ENCODE measurements at places on chromosomes 4 and X. TPM values are rescaled to one million over a fixed set of nuclear protein-coding genes. Genes with fewer than 3 reads are reported as not detected.
A peak's percentile ranks its signal among the peaks of the same experiment; 100 is the strongest.

DNA sequence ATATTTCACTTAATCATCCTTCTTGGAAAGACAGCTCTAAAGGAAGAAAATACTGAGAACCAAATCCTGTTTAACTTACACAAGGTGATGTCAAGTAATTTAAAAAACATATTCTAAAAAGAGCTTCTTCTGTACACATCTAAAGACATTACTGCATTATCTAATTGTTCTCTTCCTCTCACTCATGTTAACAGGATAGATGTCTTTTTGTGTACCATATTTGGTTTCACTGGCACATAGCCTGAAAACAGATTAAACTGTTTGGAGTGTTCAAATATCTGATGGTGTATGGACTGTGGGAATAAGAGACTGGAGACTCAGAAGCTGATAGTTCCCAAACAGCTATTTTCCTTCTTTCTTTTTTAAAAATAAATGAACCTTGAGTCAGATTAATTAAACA is 213.3 kb upstream of the MAB21L2 start:
- H3K27me3 ChIP-seq = no peaks in the 10 kb centered on the region
- H3K36me3 ChIP-seq = no peaks in the 10 kb centered on the region
- DNase-seq = no peak
- no peaks in the 10 kb centered on the region for H3K4me1 ChIP-seq

OPRPN gene
- total RNA-seq = not detected

GRCh38 chrX:19697416-19697815 is 182.1 kb upstream of the MAP3K15 start:
- H3K27me3 ChIP-seq = no peaks in the 10 kb centered on the region
- peak overlapping the region; percentile 1 for H3K4me3 ChIP-seq
- no peak for DNase-seq
- H3K27ac ChIP-seq = peak overlapping the region; percentile 88

GLOD5 gene
- total RNA-seq = not detected

DNA sequence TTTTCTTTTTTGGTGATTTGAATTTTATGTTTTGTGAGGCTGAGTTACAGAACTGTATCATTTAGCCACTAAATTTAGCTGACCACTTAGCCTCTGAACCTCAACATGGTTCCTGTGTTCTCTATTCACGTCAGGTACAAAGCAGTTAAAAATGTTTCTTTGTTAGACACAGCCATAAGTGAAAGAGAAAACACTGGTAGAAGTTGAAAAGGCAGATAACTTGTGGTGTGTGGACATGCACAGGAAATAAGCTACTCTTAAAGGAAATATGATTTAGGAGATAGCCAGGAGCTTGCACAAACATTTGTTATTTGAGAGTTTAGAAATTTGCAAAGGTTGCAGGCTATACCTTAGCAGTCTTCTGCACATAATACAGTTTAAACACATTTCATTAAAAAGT is 171.0 kb upstream of the RPS6KA3 start:
- H3K4me3 ChIP-seq = no peak overlapping the region
- no peaks in the 10 kb centered on the region for H3K36me3 ChIP-seq
- H3K27me3 ChIP-seq = no peaks in the 10 kb centered on the region
- no peaks in the 10 kb centered on the region for H3K4me1 ChIP-seq
- no peak overlapping the region for H3K27ac ChIP-seq
- no peak for DNase-seq

GPR143 gene
- not detected for total RNA-seq

- DNase-seq = no peak
- H3K4me1 ChIP-seq = no peaks in the 10 kb centered on the region
- no peak overlapping the region for H3K4me3 ChIP-seq
- no peaks in the 10 kb centered on the region for H3K36me3 ChIP-seq
- no peaks in the 10 kb centered on the region for H3K27me3 ChIP-seq
- no peak overlapping the region for H3K27ac ChIP-seq
Observed at GRCh38 chr4:93416344-93417128, 412.0 kb upstream of the ATOH1 start.

GRCh38 chrX:45401923-45402322 is 201.2 kb upstream of the DIPK2B start:
- no peaks in the 10 kb centered on the region for H3K36me3 ChIP-seq
- H3K27ac ChIP-seq = no peak overlapping the region
- peaks cover 3% of the 10 kb centered on the region for H3K27me3 ChIP-seq
- no peak for DNase-seq
- peaks cover 6% of the 10 kb centered on the region for H3K4me1 ChIP-seq
- no peak overlapping the region for H3K4me3 ChIP-seq

VCX2 gene
- not detected for total RNA-seq

DNA sequence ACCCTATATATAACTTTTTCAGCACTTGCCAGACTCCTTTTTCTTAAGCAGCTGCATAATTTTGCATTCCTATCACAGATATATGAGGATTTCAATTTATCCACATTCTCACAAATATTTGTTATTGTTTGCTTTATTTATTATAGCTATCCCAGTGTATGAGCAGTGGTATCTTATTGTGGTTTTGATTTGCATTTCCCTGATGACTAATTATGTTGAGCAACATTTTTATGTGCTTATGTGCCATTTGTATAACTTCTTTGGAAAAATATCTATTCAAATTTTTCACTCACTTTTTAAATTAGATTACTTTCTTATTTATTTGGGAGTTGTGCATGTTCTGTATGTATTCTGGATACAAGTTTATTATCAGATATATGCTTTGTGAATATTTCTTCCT is 361.9 kb downstream of the KCTD8 start:
- no peak overlapping the region for H3K27ac ChIP-seq
- DNase-seq = no peak
- no peak overlapping the region for H3K4me3 ChIP-seq
- H3K4me1 ChIP-seq = no peaks in the 10 kb centered on the region
- no peaks in the 10 kb centered on the region for H3K27me3 ChIP-seq
- no peaks in the 10 kb centered on the region for H3K36me3 ChIP-seq

MAGEA2B gene
- total RNA-seq = not detected

DNA sequence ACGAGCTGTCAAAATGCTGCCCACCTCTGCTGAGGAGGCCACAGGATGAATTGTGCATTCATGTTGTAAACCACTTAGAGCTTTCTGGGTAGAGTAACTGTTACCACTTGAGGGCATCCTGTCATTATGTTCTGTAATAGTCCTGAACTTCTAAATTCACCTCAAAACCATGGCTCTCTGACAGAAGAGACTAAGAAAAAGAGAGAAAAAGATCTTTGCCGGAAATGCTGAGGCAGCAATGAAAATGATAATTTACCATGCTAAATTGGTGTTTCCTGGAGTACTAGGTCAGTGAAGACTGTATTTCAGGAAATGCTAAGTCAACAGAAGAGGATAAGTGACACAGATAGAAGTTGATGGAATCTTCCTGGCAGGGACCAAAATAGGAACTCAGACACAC is 942.3 kb upstream of the SLIT2 start:
- peak; percentile 75 for DNase-seq
- no peaks in the 10 kb centered on the region for H3K27me3 ChIP-seq
- H3K4me3 ChIP-seq = no peak overlapping the region
- no peak overlapping the region for H3K27ac ChIP-seq
- no peaks in the 10 kb centered on the region for H3K36me3 ChIP-seq
- peaks cover 5% of the 10 kb centered on the region for H3K4me1 ChIP-seq

PDGFC gene
- 147 TPM for total RNA-seq

SRPX2 gene
- total RNA-seq = 36.9 TPM

KCNE5 gene
- 0.36 TPM for total RNA-seq

HGFAC gene
- total RNA-seq = not detected

- H3K36me3 ChIP-seq = no peaks in the 10 kb centered on the region
- H3K27ac ChIP-seq = no peak overlapping the region
- no peaks in the 10 kb centered on the region for H3K4me1 ChIP-seq
- H3K27me3 ChIP-seq = no peaks in the 10 kb centered on the region
Observed at GRCh38 chrX:50407976-50408375, 62.6 kb downstream of the DGKK start.

GRCh38 chr4:170083541-170083940 is 6.2 kb downstream of the AADAT start:
- H3K4me3 ChIP-seq = no peak overlapping the region
- H3K36me3 ChIP-seq = peaks cover 5% of the 10 kb centered on the region
- H3K27me3 ChIP-seq = no peaks in the 10 kb centered on the region
- DNase-seq = no peak

DNA sequence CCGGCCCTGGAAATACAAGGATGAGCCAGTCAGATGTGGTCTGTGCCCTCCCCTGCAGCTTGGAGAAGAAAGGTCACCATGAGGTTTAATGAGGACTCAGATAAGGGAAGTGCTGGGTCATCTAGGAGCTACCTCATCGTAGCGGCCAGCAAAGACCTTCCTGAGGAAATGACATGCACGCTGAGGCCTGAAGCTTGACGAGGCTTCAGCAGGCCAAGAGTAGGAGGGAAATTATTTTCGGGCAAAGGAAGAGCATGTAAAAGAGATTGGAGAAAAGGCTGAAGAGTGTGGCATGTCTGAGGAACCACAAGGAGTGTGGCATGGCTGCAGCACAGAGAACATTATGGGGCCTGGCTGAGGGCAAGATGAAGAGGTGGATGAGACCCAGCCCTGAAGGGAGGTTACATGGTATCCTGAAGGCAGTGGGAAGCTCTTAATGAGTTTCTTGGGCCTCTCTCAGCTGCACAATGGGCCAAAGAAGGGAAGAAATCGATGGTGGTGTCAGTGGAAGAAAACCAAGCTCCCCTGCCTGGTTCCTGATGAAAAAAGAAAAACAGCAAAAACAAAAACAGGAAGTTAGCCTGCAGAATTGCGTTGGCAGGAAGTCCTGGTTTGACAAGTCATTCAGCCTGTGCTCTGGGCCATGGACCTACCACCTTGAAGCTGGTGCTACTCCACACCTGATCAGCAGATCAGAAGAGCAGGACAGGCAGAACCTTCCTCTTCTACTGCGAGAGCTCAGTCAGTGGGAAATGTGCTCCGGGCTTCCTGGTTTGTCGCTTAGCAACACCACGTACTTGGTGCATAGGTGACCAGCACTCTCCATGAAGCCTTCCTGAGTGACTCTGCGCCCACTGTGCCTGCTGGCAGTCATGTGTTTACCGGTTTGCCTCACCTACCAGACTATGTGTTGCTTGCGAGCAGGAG is 134.5 kb upstream of the KLF3 start:
- peaks cover 3% of the 10 kb centered on the region for H3K27me3 ChIP-seq
- DNase-seq = no peak
- H3K4me3 ChIP-seq = no peak overlapping the region
- H3K36me3 ChIP-seq = no peaks in the 10 kb centered on the region
- H3K27ac ChIP-seq = no peak overlapping the region
- no peaks in the 10 kb centered on the region for H3K4me1 ChIP-seq

CD38 gene
- total RNA-seq = under 0.01 TPM

KLF8 gene
- total RNA-seq = 1.8 TPM

GRCh38 chr4:138869631-138870030 is 145.9 kb upstream of the NOCT start:
- H3K27me3 ChIP-seq = peaks cover 19% of the 10 kb centered on the region
- no peak overlapping the region for H3K4me3 ChIP-seq
- no peak for DNase-seq
- no peaks in the 10 kb centered on the region for H3K36me3 ChIP-seq
- H3K4me1 ChIP-seq = no peaks in the 10 kb centered on the region

OTUD6A gene
- total RNA-seq = not detected

DNA sequence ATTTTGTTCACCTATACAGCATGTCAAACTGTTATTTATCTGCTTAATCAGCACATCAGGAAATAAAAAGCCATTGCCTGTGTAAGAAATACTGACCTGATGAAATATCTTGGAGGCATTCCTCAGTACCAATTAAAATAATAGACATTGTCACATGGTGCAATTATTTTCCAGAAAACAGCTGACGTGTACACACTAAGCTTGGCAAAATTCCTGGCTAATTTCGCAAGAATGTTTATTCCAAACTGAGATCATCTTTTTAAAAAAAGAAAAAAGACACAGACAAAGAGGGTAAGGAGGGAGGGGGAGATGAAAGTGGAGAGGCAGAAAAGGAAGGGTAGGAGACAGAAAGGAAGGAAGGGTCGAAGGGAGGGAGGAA is 61.9 kb upstream of the NFKB1 start:
- no peak overlapping the region for H3K4me3 ChIP-seq
- no peaks in the 10 kb centered on the region for H3K27me3 ChIP-seq
- H3K27ac ChIP-seq = peak overlapping the region; percentile 71
- no peaks in the 10 kb centered on the region for H3K36me3 ChIP-seq
- DNase-seq = peak; percentile 19

BGN gene
- total RNA-seq = 210 TPM

ZNF630 gene
- 2.1 TPM for total RNA-seq

DNA sequence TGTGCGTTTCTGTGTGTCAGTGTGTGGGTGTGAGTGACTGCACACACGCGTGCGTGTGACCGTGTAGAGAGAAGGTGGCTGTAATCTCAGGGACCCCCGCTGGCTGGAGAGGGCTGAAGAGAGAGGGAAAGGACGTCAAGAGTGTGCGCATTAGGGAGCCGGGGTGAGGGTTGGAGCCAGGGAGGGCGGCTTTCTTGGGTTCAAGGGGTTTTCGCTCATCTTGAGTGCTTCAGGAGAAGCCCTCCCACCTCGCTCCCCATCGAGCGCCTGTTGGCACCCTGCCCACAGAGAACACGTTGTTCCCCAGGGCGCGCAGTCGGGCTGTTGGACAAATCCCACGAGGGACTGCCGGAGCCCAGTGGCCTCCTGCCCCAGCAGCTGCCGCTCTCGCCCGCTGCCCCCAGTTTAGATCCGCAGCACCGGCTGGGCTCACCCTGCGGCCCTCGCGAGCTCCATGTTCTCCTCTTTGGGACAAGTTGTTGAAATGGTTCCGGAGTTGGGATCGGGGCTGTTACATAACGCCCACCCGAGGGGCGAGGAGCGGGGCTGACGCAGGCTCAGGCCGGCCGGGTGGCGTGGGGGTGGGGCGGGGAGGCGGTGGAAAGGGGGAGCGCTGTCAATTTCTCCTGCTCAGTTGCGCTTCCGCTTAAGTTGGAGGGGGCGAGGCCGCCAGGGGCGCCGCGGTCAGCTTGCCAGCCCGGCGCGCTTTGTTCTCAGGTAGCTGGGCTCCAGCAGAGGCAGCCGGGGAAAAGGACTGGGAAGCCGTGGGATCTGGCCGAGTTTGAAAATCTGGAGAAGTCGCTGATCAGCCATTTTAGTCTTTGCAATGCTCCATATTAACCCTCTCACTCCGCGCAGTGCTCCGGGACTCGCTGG is 1.6 kb downstream of the GRIA2 start:
- DNase-seq = peak; percentile 81
- H3K27me3 ChIP-seq = peaks cover 64% of the 10 kb centered on the region
- H3K4me3 ChIP-seq = peak overlapping the region; percentile 59
- H3K4me1 ChIP-seq = no peaks in the 10 kb centered on the region
- no peaks in the 10 kb centered on the region for H3K36me3 ChIP-seq

DNA sequence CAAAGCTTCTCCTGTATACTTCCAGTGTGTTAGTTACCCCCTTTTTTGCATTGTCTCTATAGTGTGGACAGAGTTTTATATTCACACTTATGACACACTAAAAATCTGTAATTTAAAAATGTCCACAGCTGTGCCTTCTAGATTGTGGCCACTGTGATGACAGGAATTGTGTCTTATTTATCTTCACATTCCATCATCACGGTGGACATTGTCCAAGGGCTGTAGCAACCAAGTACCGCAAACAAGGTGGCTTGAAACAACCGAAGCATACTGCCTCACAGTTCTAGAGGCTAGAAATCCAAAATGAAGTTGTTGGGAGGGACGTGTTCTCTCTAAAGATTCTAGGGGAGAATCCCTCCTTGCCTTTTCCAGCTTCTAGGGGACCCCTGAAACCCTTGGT is 32.3 kb downstream of the CHRNA9 start:
- DNase-seq = no peak
- H3K4me3 ChIP-seq = no peak overlapping the region
- H3K27ac ChIP-seq = no peak overlapping the region
